ENCODE measurements at places on chromosomes 2 and 18. TPM values are rescaled to one million over a fixed set of nuclear protein-coding genes. Genes with fewer than 3 reads are reported as not detected.

GRCh38 chr2:11907190-11907589 lies 160.8 kb downstream of the LPIN1 start:
- no peak for DNase-seq

Gene LRRC30
- not detected for total RNA-seq

GRCh38 chr2:235568431-235568830 lies 74.6 kb downstream of the AGAP1 start:
- no peak for DNase-seq

DNA sequence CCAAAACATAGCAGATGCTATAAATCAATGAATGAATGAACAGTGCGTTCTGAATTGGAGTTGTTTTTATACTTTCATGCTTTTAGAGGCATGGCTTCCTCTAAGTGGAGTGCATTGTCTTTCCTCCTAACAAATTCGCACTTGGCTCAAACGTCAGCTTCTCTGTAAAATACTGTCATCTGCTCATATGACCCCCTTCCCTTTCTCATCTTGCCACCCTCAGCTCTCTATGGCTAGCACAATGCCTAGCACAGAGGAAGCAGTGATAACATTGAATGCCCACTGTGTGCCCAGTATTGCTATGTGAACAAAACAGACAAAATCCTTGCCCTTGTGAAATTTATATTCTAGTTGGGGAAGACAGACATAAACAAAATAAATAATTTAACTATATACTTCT lies 258.8 kb downstream of the MREG start:
- DNase-seq: no peak

DNA sequence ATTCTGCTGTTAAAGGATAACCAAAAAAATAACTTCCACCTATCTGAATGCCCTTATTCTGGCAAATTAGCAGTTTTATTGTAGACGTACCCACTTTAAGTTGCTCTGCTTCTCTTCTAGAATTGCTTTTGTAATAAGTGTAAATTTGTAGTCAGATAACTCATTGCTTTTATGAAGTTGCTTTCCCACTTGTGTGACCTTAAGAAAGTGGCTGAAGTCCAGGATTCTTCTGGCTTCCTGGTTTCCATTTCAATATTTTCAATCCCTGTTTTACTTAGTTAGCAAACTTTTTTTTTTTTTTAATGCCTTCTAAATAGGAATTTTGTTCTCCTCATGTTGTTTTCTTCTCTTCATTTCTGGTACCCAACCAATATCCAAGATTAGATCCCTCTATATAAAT lies 59.8 kb downstream of the GLS start:
- no peak for DNase-seq

DNA sequence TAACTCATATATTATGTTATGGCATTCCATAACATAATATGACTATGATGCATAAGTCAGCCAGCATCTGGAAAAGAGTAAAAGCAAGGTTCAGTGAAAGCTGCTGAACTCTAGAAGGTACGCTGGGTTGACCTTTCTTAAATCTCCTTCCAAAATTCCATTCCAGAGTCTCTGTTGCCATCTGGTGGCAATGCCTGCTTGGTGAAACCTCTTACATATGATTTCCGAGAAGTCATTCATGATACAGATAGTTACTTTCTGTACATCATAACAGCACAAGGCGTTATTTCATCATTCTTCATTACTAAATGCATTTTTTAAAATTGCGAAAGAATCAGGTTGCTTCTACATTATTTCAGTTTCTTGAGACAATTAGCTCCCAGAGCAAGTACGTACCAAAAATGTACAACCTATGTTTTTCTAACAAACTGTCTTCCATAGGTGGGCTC lies 7.0 kb upstream of the EPG5 start:
- DNase-seq: peak; percentile 46

DNA sequence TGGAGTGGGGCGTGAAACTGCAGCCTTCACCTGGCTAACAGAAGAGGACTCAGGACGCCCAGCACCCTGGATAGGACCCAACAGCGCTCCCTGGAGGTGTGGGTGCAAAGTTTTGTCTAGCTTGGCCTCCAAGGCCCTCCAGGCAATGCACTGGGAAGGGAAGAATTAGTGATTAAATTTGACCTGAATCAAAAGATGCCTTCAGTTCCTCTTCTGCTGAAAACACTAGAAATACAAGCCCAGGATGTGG lies 779 bp upstream of the TRIB2 start:
- DNase-seq: peak; percentile 72

DNA sequence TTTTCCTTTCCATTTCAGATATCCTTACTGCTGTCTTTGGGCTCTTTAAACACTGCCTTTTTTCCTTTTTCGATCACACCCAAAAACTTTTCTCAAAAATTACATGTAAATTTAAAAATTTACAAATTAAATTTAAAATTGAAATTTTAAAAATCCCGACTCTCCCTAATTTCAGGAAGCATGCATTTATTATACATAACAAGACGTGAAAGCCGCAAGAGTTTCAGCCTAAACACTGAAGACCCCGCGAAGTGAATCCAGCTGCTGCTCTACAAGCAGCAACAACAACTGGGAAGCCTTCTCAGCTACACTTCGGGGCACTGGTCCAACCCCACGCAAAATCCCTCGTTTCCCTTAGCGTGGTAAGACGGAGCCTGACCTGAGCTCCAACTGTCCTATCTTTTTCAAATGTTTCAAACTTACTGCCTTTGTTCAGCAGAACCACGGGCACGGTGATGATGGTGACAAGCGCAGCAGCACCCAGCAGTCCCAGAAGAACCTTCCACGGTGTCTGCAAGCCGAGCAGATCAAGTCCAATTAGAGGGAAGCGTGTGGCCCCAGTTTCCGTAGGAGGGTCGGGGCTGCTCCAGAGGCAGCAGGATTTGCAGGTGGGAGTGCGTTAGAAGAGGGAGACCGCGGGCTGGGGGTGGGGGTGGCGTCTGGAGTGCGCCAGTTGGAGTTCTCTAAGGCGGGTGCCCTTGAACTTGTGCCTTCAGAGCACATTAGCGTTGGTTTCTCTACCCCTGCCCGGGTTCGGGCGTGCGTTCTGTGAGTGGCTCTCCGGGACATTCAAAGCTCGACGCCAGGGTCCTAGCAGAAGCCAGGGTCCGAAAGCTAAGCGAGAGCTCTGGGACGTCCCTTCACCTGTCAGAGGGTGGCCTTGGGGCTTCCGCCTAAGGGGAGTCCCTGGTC lies 783 bp downstream of the DPP4 start:
- DNase-seq: peak; percentile 50
